ENCODE measurements at places on chromosomes 7 and 10.

DNA sequence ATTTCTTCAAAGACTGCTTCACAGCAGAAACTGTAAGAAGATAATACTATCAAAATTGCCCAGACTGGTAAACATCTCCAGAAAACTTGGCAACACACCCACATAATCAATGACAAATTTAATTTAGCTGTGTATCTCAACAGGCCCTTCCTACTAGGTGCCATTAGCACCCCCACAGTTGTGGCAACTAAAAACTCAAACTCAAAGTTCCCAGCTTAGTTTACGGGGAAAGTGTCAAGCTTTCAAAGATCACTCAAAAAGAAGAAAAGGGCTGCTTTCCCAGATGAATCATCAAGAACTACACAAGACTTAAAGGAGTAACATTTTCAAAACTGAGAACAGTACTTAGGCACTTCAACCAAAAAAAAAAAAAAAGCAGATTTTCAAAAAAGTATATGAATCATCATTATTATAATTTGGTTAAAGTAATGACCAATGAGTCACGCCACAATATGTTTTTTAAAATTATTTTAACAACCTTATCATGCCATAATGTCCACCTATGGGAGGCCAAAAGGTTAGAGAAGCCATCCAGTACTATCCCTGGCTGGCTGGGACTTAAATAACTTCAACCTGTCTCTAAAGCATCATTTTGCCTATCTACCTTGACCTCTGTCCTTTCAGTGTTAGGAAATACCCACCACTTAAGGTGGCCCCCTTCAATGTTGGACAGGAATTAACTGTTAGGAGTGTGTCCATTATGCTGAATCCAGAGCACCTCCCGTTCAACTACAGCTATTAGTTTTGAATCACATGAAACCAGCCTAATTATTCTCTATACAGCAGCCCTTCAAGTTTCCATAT, 90.8 kb downstream of the ZFAND4 start:
- no peak for DNase-seq

- no peak for DNase-seq
Measured at GRCh38 chr7:107658467-107658866, 2.2 kb upstream of the SLC26A4 start.

DNA sequence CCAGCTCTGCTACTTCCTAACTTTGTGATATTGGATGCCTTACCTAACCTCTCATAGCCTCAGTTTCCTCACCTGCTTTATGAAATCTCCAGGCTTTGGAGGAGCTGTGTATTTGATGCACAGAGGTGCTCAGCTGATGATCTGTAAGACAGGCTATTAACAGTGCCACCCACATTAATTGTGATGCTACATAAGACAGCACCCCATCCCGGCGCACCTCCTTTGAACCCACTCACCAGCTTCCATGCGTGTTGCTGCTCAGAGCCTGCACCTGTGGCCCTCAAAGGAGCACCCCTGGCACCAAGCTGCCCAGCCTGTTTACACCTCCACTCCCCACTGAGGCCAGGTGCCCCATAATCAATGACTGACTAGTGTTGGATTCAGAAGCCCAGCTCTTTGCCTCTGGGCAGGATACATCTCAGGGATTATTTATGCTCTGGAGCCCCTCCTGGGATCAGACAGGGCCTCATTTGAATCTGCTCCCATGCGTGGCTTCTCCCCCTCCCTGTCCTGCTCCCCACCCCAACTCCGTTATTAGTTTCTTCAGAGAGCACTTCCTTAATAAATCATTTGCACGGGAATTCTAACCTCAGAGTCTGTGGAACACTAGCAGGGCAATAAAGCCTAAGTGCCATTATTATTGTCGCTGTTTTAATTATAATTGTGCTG, 87.7 kb downstream of the GFRA1 start:
- no peak for DNase-seq

DNA sequence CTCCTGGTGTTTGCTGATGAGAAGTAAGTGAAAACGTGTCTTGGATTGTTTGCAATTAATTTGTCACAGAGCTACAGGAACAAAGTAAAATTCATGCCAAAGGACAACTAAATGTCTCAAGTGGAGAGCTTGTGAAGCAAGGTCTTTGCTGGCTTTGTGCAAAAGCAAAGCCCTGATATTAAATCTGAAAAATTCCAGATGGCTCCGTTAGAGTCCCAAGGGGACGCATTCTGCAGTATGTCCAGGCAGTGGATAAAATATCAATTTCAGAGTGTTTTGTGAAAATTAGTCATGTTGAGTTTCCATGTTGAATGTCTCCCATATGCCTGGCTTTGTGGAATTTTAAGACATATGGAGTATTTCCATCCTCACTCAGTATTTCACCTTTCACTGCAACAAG, 102.5 kb upstream of the PTN start:
- DNase-seq, result no peak

- DNase-seq, result no peak
Measured at GRCh38 chr7:55483046-55483445, 89.3 kb downstream of the VOPP1 start.

- no peak for DNase-seq
Measured at GRCh38 chr7:107027208-107027607, 17.3 kb upstream of the PRKAR2B start.

GRCh38 chr10:93601146-93601773, at the start of gene RBP4:
Gene RBP4, minus strand, starts transcription at chr10:93601235. Its CDS starts 207 bp downstream, at chr10:93601028.
- no peak for DNase-seq

GRCh38 chr10:86449926-86450558, 71.5 kb downstream of the WAPL start:
- no peak for DNase-seq

DNA sequence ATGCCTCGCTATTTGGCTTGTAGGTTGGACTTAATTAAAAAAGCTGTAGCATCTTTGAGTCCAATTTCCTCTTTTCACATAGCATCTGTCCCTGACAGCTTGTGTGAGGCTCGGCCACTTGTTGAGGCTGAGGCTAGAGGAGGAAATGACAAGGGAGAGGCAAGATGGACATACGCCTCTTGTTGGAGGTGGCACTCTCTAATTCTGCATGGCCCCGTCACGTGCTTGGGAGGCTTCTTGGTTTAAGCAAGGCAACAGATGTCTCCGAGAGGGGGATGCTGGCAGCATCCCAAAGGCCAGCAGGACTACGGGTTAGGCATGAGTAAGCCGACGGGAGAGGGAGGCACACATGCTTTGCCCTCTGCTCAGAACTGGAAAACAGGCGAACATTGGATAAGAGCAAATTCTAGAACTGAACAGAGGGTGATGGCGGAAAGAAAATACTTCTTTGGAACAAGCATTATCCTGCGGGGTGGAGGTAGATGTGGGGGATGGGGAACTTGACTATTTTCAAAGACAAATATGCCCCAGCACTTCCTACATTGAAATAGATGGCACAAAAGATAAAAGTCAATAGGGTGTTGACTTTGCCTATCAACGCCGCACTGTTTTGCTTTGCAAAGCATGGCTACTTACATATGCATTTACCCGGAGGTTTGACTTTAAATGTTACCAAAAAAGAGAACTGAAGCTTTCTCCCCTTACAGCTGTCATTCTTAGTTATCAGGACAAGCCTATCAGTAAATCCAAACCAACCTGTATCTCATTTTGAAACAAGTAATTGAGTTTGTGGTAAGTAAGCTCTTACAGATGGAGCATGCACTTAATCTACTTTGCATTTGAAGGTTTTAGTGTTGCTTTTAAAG, 94.8 kb downstream of the CHN2 start:
- DNase-seq, result peak; percentile 85

GRCh38 chr7:90850471-90850870, 254.3 kb downstream of the CDK14 start:
- DNase-seq, result peak; percentile 1

- DNase-seq, result no peak
Measured at GRCh38 chr7:101823096-101823495, 5.7 kb downstream of the CUX1 start.

DNA sequence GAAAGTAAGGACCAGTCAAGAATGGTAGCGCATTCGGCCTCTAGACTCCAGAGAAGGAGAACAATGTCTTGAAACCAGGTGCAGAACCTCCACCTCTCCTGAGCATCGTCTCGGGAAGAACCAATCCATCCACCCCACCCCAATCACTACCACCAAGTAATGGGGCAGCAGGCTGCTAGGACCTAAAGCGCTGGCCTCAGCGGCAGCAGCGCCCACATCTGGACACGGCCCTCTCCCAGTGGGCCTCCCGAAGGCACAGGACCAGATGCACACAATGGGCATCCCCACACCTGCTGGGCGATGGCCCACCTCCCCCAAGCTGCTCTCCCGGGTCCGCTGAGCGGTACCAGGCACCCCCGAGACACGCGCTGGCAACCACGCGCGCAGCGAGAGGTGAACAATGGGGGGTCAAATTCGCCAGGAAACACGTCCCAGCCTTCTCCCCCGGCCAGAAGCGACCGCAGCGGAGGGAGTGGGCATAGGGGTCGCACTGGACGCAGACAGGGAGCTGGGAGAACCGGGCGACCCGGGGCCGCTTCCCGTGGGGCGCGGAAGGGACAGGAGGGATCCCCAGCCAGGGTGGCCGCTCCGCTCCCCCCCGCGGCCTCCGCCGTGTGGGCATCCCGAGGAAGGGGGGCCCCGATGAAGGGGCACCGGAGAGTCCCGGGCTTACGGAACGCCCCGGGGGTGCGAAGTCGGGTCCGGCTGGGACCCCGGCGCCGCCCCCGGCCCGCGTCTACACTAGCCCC, 506 bp downstream of the CTTNBP2 start:
- no peak for DNase-seq

DNA sequence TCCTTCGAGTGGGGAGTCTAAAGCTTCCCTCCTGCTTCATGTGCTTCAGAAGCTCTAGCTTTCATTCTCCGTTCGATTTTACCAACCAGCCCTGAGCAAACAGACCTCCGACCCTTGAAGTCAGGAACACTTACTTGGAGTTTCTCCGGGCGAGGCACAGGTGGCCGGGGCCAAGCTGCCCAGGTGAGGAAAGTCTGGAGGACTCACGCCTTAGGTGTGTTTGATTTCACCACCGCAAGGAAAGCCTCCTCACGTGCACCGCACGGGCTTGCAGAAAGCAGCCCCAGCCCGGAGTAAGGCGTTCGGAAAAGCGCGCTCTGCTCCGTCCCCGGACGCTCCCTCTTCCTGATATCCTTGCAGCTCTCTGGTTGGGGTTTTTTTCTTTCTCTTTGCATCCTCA, 30.1 kb upstream of the CNPY1 start:
- DNase-seq, result no peak

DNA sequence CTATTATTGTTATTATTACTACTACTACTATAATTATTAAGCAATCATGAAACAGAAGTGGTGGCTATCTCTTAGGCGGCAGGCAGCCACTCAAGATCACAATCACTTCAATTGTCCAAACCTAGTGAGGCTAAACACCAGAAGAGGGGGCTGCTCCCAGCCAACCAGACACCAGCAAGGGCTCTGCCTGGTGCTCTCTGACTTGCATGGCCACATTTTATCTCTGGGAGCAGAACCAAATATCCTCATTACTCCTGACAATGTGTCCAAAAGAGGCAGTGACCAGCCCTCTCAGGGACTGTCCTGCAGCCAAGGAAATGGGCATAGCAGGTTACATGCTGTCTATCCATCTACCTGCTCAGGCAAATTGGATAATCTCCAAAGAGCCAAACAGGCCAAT, 187.4 kb upstream of the PDE1C start:
- DNase-seq, result no peak

GRCh38 chr10:126063353-126063791, 167.0 kb downstream of the FANK1 start:
- no peak for DNase-seq

DNA sequence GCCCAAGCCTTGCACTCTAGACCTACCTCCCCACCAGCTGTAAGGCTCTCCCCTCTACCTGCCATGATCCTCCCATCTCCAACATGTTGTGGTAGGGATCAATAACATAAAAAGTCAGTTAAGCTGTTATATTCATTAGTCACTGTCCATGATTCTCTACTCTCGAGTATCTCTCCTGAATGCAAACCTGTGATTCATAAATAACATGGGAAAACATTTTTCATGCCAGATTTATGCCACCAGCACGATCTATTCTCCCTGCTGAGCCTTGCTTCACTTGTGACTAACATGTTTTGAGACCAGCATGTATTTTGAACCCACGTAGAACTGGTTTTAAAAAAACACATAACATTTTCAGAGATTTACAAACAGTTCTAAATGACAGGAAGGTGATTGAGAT, 30.3 kb downstream of the TMEM168 start:
- no peak for DNase-seq

DNA sequence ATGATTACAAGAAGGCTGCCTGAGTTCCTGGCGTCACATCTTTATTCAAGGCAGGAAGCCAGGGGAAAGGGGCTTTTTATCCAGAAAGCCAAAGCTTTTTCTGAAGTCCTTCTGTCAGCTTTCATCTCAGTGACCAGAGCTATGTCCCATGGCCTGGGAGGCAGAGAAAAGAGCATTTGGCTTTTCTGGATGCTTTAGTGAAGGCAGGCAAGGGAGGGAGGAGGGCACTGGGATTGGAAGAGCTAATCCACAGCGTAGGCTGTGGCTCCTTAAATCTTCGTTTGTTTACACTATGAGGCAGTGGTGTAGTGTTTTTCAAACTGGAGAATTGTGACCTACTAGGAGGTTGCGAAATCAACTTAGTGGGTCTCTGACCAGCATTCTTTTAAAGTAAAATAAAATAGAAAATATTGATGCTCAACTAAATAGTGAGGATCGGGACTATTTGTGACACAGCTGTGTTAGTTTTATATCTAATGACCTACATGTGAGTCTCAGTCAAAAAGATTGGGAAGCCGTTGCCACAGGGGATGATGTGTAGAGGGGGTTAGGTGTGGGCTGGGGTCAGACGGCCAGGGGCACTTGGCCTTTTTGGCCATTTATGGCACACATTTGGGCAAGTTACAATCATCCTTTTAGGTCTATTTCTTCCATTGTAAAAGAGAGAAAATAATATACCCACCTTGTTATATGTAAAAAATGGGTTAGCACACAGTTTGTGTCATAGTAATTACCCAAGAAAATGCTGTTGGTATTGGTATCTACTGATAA, 14.1 kb downstream of the CRYGN start:
- DNase-seq, result peak; percentile 26

- no peak for DNase-seq
Measured at GRCh38 chr10:89476150-89476549, 59.2 kb downstream of the SLC16A12 start.

DNA sequence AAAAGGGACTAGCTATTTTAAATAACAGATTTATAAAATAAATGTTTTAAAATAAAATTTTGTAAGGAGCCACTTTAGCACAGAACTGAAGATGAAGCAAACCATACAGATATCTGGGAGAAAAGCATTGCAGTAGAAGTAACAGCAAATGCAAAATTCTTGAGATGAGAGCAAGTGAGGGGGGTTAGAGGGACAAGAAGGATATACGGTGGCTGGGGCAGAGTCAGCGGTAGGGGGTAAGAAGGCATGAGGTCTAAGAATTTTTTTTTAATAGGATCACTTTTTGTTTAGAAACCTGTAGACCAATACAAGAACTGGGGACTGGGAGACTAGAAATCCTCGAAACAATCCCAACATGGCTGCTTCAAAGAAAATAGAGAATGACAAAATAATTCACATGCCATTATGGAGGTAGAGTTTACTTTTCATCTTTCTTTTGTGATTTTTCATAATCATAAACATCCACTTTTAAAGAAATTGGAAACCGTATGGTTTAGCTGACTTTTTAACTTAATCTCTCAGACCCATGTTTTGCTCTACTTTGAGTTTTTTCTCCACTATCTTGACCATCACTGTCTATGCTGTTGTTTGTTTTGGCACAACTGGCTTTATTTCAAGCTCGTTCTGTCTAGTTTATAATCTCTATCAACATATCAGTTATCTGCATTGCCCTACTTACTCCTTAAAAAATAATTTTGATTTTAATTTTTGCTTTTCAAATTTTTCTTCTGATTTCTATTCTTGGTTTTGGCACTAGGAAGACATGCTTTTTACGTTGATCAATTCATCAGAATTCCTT, 73.5 kb downstream of the KMT2C start:
- no peak for DNase-seq

Data from NCI-H510A treated with DMSO at 0.1 percent for 48 hours (cell line).